ENCODE measurements at places on chromosomes 4 and X. TPM values are rescaled to one million over a fixed set of nuclear protein-coding genes. Genes with fewer than 3 reads are reported as not detected.

Gene RASL11B
- total RNA-seq = 12.2 TPM

Gene PABPC4L
- 1.3 TPM for total RNA-seq

Gene GRPR
- not detected for total RNA-seq

Gene HEPH
- 61.5 TPM for total RNA-seq

DNA sequence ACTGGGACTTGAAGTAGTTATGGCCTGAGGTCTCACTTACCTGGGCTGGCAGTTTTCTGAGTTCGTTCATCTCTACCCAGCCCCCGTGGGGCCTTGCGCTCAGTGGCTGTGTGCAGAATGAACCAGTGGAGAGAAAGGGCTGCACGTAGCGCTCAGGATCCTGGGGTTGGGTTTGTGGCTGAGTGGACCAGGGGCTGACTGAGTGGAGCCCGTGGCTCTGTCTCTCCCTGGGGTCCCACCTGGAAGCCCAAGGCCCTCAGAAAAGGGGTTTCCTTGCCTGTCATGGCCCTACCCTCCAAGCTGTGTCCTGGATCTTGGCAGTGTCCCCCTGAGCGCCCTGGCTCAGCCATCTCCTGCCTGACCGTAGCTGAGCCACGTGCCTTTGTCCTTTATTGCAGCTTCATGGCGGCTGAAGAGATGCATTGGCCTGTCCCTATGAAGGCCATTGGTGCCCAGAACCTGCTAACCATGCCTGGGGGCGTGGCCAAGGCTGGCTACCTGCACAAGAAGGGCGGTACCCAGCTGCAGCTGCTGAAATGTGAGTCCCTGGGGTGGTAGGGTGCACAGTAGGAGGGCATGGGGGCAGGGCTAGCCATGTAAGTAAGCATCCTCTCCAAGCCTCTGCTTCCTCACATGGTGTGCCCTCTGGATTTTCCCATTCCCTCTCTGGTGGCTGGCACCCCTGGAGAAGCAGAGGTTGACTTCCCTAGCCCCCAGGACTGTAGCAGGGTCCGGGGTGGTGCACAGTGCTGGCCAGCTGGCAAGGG is 23.2 kb upstream of the ADD1 start:
- no peak overlapping the region for H3K4me3 ChIP-seq
- no peak for DNase-seq
- no peak overlapping the region for H3K27ac ChIP-seq
- H3K36me3 ChIP-seq = peaks cover 38% of the 10 kb centered on the region

DNA sequence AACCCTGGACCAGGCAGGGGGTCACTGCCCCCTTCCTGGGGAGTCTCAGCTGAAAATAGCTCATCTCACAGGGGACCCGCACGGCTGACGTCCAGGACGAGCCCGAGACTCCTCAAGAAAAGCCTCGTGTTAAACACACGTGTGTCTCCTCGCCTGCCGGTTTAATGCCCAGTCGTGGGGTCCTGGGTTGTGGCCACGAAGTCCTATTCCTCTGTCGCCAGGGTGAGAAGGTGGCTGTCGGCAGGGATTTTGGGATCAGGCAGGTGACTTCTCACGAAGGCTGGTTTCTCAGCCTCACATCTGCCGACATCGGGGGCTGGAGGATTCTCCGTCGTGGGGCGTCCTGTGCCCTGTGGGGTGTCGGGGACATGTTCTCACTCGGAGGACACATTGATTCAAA is 44.3 kb upstream of the PPP2R3B start:
- H3K4me3 ChIP-seq = no peak overlapping the region
- no peaks in the 10 kb centered on the region for H3K27me3 ChIP-seq
- no peak for DNase-seq
- H3K36me3 ChIP-seq = no peaks in the 10 kb centered on the region
- no peaks in the 10 kb centered on the region for H3K4me1 ChIP-seq

- no peak for DNase-seq
- no peaks in the 10 kb centered on the region for H3K4me1 ChIP-seq
- no peak overlapping the region for H3K4me3 ChIP-seq
- no peak overlapping the region for H3K27ac ChIP-seq
- no peaks in the 10 kb centered on the region for H3K36me3 ChIP-seq
- no peaks in the 10 kb centered on the region for H3K27me3 ChIP-seq
Observed at GRCh38 chr4:29538889-29539646, 1181.1 kb upstream of the PCDH7 start.

DNA sequence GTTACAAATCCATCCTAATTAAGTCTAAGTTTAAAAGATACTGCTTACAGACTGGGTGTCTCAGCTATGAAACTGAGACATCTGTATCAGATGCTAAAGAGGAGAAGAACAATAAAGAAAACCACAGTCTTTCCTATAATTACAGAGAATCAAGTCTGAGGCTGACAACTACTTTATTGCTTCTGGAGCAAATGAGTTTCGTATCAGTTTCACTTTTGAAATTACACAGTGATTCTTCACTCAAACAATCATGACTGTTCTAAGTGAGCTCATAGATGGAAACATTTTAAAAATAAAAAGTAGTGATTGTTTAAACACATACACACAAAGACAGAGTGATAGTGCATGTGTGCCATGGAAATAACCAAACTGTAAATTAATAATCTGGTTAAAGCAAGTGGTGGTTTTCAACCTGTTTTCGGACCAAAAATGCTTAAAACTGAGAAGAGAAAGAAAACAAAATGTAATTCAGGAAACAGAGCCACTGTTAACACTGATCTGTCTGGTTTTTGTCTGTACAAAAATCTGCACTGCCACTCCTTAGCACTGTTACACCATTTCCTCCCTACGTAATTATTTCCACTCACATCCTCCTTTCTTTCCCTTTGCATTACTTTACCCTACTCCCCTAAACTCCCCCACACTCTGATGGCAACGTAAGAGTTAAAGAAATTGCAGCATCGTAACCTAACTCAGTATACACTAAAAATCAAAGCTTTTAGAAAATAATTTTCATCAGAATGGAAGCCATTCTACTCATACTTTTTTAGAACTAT is 12.5 kb downstream of the RFC1 start:
- H3K36me3 ChIP-seq = peaks cover 19% of the 10 kb centered on the region
- H3K4me1 ChIP-seq = peaks cover 23% of the 10 kb centered on the region
- peak overlapping the region; percentile 50 for H3K27ac ChIP-seq
- no peaks in the 10 kb centered on the region for H3K27me3 ChIP-seq

DNA sequence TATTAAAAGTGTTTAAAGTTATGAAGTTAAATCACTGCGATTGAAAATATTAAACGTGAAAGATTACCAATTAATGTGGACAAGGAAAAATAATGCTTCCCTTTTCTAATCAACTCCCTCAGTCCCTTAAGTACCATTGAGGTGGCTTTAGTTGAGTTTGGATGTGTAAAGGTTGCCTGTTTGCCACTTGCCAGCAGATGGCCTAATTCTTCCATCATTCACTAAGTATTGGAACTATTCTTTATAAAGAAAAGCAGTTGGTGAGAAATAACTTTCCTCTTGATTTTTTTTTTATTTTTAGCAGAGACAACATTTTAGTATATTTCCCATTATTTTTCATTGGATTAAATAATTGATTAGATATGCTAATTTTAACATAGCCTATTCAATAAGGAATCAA is 295.9 kb upstream of the TACR3 start:
- DNase-seq = no peak
- H3K27me3 ChIP-seq = no peaks in the 10 kb centered on the region
- no peak overlapping the region for H3K4me3 ChIP-seq
- no peak overlapping the region for H3K27ac ChIP-seq
- H3K4me1 ChIP-seq = no peaks in the 10 kb centered on the region

GRCh38 chr4:76125816-76126215 is 22.4 kb downstream of the NUP54 start:
- no peak for DNase-seq
- no peak overlapping the region for H3K27ac ChIP-seq
- H3K4me1 ChIP-seq = no peaks in the 10 kb centered on the region
- H3K4me3 ChIP-seq = no peak overlapping the region

GRCh38 chrX:97846718-97847237 is 963.1 kb downstream of the RPA4 start:
- no peak overlapping the region for H3K27ac ChIP-seq
- H3K4me3 ChIP-seq = no peak overlapping the region

DNA sequence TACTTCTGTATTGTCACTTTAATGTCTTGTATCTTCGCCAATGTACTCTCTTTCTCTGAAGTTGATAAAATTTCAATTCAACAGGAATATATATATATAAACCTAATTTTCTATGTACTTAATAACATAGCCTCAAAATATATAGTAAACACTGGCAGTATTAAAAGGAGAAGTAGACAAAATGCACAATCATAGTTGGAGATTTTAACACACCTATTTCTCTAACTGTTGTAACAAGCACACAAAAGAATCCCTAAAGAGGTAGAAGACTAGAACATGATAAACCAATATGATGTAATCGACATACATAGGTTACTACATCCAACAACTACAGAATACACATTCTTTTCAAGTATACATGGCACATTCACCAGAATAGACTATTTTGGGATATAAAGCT is 65.5 kb downstream of the ZNF81 start:
- H3K27me3 ChIP-seq = no peaks in the 10 kb centered on the region
- no peak overlapping the region for H3K27ac ChIP-seq
- no peaks in the 10 kb centered on the region for H3K36me3 ChIP-seq

DNA sequence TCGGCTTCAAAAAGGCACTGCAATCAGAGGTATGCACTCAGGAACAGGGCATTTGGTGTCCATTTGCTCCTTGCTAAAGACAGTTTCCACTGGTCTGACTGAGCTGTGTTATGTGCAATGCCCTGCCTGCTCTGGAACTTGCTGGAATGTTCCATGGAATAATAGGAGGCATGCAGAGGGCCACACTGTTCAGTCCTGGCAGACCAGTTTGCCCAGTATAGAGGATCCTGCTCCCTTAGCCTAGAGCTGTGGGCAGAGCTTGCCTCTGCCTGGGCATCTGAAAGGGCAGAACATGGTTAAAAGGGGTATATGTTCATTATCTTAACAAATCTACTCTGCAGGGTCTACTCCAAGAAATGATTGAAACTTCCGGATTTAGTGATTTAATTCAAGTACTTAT is 27.8 kb upstream of the CD99L2 start:
- no peaks in the 10 kb centered on the region for H3K36me3 ChIP-seq
- no peaks in the 10 kb centered on the region for H3K27me3 ChIP-seq
- no peaks in the 10 kb centered on the region for H3K4me1 ChIP-seq
- DNase-seq = no peak

DNA sequence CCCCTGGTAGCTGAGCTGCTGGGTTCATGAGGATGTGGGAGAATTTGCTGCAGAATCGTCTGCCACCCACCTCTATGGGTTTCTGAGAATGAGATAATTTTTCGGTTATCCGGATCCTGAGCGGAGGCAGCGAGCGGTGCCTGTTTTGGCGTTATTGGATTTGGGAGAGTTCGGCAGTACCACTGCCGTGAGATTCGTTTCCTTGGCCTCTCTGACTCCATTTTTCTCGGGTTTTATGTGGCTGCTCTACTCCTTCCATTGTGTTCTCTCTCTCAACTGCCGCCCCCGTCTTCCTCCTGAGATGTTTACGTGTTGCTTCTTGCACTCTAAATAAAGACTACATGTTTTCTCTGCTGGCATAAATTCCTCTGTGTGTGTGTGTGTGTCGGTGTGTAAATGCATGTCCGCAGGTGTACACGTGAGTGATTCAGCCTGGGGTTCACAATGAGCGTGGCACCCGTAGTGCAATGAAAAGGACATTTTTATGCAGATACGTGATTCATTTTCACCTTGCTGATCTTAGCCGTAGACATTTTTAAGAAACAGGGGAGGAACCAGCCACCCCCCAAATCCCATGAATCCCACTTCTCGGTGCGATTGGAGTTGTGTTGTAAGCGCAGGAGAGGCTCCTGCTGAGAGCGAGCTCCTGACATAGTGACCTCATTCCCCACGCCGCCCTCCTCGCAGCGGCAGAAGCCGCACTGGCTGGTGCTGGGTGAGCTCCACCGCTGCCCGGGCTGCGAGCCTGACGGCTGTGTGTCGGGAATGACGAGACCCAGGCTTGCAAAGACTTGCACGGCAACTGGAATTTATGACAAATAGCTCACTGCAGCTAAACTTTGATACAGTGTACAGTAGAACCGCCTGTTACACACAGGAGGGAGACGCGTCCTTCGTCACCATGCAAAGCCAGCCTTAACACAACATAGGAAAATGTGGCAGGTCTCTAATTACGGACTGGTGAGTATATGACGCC is 82.2 kb downstream of the STOX2 start:
- H3K27me3 ChIP-seq = no peaks in the 10 kb centered on the region
- peaks cover 29% of the 10 kb centered on the region for H3K4me1 ChIP-seq
- no peaks in the 10 kb centered on the region for H3K36me3 ChIP-seq

DNA sequence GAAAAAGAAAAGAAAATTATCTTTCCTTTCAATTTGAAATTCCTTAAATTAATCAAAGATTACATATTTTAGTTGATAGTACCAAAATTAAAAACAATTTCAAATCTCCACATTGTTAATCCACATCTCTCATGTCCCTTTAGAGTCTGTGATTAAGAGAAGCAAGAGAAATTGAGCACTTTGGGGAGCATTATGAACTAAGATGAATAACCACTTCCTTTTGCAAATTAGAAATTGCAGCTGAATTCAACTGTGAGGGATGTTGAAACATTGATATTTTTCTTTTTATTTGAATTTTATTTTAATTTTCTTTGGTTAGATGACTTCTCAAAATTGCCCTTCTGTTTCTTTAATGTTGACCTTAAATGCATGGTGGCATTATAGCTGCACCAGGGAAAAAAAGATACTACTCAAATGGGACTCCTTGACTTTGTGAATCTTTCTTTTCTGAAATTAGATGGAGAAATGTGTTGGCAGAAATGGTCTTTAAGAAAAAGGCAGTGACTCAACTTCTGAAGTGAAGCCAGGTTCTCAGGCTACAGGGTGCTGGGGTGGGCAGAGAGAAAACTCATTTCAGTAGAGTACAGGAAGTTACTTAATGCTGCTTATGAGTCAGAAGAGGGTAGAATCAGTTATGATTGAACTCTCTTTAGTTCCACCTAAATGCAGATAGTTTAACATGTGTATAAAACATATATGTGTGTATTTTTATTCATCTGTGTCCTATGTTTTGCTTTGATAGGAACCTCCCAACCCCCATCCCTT is 92.0 kb upstream of the TNIP3 start:
- no peak overlapping the region for H3K27ac ChIP-seq
- DNase-seq = no peak
- H3K36me3 ChIP-seq = no peaks in the 10 kb centered on the region
- H3K4me1 ChIP-seq = no peaks in the 10 kb centered on the region
- H3K27me3 ChIP-seq = peaks cover 4% of the 10 kb centered on the region
- no peak overlapping the region for H3K4me3 ChIP-seq

DNA sequence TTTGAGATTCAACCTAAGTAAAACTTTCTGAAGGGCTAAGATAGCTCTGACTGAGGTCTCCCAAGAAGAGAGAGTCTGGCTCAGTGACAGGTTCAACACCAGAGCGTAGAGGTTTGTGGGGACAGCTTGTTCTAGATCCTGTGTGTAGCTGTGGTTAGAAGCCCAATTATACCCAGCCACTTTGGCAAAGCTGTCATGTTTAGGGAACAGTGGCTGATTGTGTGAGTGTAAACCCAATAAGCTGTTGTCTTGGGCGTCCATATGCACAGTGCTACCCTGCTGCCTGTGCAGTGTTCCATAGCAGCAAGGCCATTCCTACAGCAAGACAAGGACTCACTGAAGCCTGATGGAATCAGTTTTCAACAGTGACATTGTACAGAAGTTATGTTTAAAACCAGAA is 11.2 kb upstream of the SCRG1 start:
- H3K36me3 ChIP-seq = peaks cover 4% of the 10 kb centered on the region
- H3K27ac ChIP-seq = no peak overlapping the region
- no peak for DNase-seq

- no peak overlapping the region for H3K27ac ChIP-seq
- no peaks in the 10 kb centered on the region for H3K36me3 ChIP-seq
- no peaks in the 10 kb centered on the region for H3K27me3 ChIP-seq
- H3K4me3 ChIP-seq = no peak overlapping the region
- DNase-seq = no peak
Observed at GRCh38 chrX:7263961-7264360, 116.0 kb upstream of the PUDP start.

GRCh38 chr4:176467001-176467400 is 147.2 kb downstream of the SPCS3 start:
- no peak for DNase-seq
- no peaks in the 10 kb centered on the region for H3K27me3 ChIP-seq
- H3K4me1 ChIP-seq = no peaks in the 10 kb centered on the region
- H3K27ac ChIP-seq = no peak overlapping the region
- H3K36me3 ChIP-seq = no peaks in the 10 kb centered on the region
- no peak overlapping the region for H3K4me3 ChIP-seq

Data from right atrium auricular region (tissue), 2 donors.